Suppressor macrophage treated with lipopolysaccharide for 1 hour (primary cell): ENCODE measurements at places on chromosomes 2 and 18.

DNA sequence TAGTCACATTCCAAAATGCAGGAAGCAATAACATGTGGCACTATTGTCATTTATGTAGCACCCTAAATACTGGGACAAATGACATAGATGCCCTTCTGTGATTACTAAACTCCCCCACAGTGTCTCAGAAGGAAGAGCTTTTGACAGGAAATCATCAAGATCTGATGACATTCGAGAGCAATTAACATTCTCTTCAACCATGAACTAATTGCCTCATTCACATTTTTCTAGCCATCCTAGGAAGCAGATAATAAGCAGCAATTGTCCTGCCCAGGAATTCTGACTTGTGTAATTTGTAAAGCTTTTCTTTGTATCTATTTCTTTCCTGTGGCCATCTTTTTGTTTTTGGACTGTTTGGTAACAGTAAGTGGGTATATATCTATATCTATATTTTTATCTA is 292.6 kb downstream of the TGIF1 start:
- DNase-seq, result no peak

DNA sequence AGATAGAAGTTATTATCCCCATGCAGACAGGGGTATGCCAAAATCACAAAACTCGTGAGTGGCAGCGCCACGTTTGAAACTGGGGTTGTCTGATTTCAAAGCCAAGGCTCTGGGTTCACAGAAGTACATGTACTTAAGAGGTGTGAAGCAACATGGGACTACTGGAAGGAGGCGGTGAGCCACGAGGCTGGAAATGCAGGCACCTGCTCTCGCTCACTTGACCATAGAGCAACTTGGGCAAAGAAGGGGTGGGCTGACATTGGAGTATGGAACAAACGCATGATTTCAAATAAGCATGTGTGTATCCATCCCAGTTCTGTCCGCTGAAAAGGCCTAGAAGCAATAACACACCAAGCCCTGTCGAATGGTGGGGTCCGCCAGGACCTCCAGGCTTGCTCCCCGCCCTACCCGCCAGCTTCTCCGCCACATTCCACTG is 593 bp upstream of the ACTR2 start:
- DNase-seq, result peak; percentile 24

GRCh38 chr2:197809064-197809463 is 4.7 kb downstream of the PLCL1 start:
- no peak for DNase-seq

- DNase-seq, result no peak
Measured at GRCh38 chr2:111626037-111626864, 257.7 kb downstream of the ANAPC1 start.

- no peak for DNase-seq
Measured at GRCh38 chr2:210230518-210230917, 5.3 kb upstream of the ACADL start.

GRCh38 chr2:148362144-148362796 is 282.3 kb upstream of the EPC2 start:
- DNase-seq, result no peak
